AG04450 (cell line): ENCODE measurements at places on chromosomes 13 and 19.

GRCh38 chr19:10998666-10999065 is 37.8 kb downstream of the SMARCA4 start:
- DNase-seq = no peak

GRCh38 chr19:44775676-44776240 is 1.9 kb upstream of the CBLC start:
- DNase-seq = no peak

- no peak for DNase-seq
These were observed 322.9 kb downstream of the GPC6 start for GRCh38 chr13:93549326-93550005.

GRCh38 chr13:112680741-112681360 is 9.0 kb upstream of the ATP11A start:
- DNase-seq = no peak

- no peak for DNase-seq
These were observed 2220.8 kb upstream of the PCDH20 start for GRCh38 chr13:63636316-63636993.

- DNase-seq = no peak
These were observed 224.4 kb upstream of the HTR2A start for GRCh38 chr13:47121092-47121763.

DNA sequence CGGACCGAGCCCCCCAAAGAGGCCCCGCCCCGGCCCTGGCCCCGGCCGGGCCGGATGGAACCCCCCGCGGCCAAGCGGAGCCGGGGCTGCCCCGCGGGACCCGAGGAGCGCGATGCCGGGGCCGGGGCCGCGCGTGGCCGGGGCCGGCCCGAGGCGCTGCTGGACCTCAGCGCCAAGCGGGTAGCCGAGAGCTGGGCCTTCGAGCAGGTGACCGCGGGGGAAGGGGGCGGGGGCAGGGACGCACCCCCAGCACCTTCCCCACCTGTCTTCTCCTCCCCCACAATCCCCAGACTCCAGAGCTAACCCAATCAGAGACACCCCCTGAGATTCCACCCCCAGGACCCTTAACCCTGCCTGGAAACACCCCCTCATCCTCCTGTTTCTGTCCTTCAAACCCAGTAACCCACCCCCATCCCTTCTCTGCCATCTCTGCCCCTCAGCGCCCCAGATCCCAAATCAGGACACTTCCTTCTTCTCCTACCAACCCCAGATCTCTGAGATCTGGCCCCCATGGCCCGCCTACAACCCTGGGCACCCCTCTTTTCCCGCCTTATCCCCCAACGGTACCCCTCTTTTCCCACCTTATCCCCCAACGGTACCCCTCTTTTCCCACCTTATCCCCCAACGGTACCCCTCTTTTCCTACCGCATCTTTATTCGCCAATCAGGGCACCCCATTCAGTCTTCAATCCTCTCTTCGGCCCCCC is 505 bp downstream of the ZSWIM4 start:
- no peak for DNase-seq

- no peak for DNase-seq
These were observed 35.1 kb downstream of the RASA3 start for GRCh38 chr13:114097212-114097892.

DNA sequence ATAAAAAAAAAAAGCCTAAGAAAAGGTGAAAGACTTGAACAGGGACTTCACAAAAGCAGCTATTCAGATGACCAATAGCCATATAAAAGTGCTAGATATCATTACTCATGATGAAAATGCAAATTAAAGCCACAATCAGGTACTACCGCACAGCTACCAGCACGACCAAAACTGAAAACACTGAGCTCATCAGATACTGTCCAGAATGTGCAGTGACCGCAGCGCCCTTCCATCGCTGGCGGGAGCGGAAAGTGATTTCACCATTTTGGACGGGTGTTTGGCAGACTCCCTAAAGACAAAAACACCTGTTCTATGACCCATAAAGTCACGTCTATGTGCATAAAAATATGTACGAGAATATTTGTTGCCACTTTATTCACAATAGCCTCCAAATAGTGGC is 60.7 kb downstream of the SLC6A16 start:
- no peak for DNase-seq

GRCh38 chr13:94329754-94330551 is 149.5 kb downstream of the DCT start:
- DNase-seq = peak; percentile 70

- no peak for DNase-seq
These were observed 10.2 kb upstream of the FUT2 start for GRCh38 chr19:48685583-48685982.

DNA sequence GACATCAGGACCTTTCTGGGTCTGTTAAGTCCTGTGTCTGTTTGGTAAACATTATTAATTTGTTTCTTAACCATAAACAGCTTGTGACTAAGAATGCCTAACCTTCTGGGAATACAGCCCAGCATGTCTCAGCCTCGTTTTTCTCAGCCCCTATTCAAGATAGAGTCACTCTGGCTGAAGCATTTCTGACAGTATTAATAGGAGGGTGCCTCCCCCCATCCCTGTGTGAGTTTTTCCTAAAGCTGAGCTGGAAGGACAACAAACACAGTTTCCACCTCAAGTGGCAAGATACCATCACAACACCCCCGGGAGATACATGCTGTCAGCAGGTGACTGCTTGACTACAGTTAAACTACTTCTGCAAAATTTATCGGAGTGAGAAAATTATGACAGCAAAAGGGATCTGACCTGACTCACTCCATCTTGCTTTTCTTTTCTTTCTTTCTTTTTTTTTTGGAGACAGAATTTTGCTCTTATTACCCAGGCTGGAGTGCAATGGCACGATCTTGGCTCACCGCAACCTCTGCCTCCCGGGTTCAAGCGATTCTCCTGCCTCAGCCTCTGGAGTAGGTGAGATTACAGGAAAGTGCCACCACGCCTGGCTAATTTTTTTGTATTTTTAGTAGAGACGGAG is 59.3 kb upstream of the ABCC4 start:
- DNase-seq = no peak

- DNase-seq = no peak
These were observed 30.2 kb upstream of the CEBPG start for GRCh38 chr19:33343301-33343700.

DNA sequence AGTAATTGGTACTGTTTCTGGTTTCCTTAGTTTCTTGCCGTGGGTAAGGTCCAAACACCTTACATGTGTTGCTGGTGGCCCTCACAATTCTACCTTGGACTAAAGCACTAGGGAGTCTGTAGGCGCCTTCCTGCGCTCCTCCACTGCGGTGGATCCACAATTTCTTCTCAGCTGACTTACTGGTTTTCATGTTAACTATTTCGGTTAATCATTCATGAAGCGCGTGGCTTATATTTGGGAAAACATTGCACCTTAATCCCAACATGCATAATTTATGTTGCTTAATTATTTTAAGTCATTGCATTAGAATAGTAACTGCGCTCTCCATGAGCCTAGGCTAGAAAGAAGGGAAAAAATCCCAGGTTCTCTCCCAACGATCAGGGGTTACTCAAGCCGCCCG is 37.7 kb downstream of the ARHGEF7 start:
- no peak for DNase-seq

- no peak for DNase-seq
These were observed 6.4 kb downstream of the LRCH1 start for GRCh38 chr13:46559272-46559805.

- DNase-seq = no peak
These were observed 69.7 kb upstream of the C1QTNF9B start for GRCh38 chr13:23966691-23967615.

- no peak for DNase-seq
These were observed 43.2 kb downstream of the RGCC start for GRCh38 chr13:41500511-41500910.

GRCh38 chr13:109751477-109751876 is 34.9 kb downstream of the IRS2 start:
- DNase-seq = no peak

DNA sequence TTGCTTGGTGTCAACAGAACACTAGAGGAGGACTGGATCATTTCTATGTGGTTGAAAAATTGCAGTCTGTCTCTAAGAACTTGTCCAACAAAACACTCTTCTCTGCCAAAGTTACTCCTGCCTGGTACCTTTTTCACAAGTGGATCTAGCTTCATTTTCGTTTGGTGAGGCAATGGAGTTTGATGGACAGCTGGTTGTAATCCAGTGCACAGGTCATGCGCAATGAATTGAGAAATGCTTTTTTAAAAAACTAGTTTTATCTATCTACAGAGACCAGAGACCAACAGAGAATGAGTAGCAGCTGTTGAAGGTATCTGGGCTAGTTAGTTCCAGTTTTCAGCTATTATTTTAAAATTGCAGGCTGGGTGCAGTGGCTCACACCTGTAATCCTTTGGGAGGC is 12.0 kb upstream of the KBTBD6 start:
- DNase-seq = no peak

- DNase-seq = no peak
These were observed 398.9 kb upstream of the ZNF507 start for GRCh38 chr19:31946491-31946890.

DNA sequence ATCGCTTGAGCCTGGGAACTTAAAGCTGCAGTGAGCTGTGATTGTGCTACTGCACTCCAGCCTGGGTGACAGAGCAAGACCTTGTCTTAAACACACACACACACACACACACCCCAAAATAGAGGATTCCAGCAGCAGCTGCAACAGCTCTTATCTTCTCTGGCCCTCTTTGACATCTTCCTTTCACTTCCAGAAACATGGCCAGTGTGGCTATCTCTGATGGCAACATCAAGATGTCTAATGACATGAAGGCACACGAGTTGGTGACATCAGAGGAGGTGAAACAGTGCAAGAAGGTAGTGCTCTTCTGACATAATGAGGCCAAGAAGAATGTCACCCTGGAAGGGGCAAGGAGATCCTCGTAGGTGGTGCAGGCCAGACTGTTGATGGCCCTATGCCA is 81.2 kb downstream of the TM9SF2 start:
- DNase-seq = no peak

- DNase-seq = no peak
These were observed 72.7 kb downstream of the ZNF254 start for GRCh38 chr19:24159707-24160106.

DNA sequence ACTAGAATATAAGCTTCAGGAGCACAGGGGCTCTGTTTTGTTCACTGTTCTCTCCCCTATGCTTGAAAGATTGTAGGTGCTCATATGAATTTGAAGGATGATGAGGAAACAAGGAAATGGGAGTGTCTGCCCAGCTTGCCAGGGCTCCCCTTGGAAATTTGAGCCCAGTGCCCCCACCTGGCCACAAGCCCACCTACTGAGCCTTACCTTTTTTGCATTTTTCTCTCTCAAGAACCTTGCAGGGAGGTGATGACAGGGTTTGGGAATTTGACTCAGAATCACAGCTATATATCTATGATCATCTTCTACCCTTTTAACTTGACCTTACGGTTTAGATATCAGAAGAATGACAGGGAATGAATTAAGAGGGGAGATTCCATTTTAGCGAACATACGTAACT is 33.8 kb downstream of the SERP2 start:
- DNase-seq = no peak

DNA sequence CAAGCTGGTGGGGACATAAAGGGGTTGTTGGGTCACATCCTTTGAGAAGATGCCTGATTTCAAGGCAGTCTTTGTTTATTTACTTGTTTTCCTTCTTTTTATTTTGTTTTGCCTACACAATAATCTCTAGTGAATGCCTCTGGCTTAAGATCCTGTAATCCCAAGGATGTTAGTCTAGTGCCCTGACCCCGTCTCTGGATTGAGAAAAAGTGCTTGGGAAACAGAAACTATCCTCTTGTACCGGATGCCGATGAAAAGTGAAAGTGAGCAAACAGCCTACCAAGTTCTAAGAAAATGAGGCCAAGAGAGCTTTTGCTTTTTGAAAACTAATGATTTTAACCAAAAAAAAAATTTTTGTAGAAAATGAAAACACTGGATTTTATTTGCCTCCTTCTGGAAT is 42.1 kb upstream of the C1QTNF9 start:
- DNase-seq = no peak

- no peak for DNase-seq
These were observed 4.2 kb upstream of the ZIC2 start for GRCh38 chr13:99977334-99977911.

DNA sequence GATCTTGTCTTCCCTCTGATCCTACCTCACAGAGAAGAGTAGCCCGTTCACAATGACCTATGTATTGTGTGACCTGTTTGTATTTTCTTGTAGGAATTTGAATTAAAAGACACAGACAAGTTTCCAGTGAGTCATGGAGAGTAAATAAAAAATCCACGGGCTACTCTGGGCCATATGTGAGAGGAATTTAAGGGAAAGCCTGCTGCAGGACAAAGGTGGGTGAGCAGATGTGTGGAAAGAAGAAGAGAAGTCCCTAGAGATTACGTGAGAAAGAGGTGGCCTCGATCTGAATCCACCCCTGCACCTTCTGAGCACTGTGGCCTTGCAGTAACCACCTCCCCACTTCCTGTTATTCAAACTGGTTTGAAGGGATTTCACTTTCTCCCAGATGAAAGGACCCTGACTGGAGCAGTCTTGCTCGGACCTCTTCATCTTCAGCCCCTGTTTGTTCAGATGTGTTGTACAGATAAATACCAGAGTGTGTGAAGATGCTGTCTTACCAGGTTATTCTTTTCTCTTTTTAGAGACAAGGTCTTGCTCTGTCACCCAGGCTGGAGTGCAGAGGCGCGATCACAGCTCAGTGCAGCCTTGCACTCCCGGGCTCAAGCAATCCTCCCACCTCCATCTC is 205.4 kb downstream of the PDS5B start:
- no peak for DNase-seq

GRCh38 chr19:33473653-33474305 is 47.8 kb downstream of the PEPD start:
- no peak for DNase-seq

DNA sequence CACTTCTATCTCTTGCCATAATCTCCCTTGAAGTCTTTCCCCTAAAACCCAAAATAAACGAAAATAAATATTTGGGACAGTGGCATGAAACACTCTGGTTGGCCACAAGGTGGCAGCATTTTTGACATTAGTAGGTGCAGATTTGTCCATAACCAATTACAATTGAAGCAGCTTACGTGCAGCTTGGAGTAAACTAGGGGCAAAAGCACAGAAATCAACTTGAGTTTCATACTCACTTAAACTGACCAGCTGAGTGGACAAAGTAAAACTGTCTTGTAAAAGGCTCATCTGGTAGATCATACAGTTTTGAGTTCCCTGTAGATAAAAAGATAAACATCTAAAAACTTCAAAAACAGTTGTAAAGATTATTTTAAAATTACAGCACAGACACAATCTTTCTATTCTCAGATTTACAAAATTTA is 18.8 kb downstream of the PDCD5 start:
- DNase-seq = peak; percentile 36

DNA sequence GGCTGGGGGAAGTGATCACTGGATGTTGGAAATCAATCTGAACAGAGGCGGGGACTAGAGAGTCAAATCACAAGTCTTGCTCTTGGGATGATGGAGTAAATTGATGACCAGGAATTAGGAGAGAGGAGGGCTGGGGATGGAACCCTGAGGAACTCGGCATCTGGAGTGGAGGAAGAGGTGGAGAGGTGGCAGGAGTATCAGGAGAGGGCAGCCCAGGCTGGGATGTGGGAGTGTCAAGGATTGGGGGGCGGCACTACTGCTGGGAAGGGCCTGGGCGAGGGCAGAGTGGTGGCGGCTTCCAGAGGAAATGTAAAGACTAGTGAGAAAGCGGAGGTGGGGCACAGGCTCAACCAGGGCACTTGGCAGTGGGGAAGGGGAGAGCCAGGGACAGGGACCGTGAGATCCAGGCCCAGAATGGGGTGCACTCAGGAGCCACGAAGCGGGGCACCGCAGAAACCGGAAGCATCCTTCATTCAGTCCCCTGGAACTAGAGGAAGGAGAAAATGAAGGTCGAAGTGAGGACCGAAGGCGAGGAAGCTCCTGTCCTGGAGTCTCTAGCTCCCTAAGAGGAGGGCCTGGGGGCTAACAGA is 81.2 kb upstream of the GPR183 start:
- no peak for DNase-seq

GRCh38 chr13:72534951-72535640 is 192.3 kb downstream of the MZT1 start:
- DNase-seq = no peak

- no peak for DNase-seq
These were observed 21.0 kb downstream of the TNFSF9 start for GRCh38 chr19:6551607-6552450.
